ENCODE measurements at places on chromosomes 2 and 18.

GRCh38 chr2:136468799-136469369 lies 296.5 kb upstream of the THSD7B start:
- no peak for DNase-seq

GRCh38 chr2:205520311-205520710 lies 162.0 kb upstream of the NRP2 start:
- DNase-seq = no peak

DNA sequence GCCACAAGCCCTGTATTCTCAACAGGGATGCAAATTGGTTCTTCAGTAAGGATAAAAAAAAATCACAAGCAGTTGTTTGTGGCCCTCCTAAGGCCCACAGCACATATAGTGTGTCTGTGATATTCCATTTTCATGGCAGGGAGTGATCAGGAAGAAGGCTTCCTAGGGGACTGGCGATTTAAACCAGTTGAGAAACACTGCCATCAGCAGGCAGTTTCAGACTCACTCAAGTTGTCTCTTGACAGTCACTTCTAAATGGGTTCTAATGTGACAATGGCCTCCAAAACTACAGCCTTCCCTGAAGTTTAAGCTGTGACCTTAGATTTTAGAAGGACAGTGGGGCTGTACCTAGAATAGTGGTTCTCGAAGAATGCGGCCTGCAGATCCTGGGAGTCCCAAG lies 6.0 kb downstream of the CIAO1 start:
- no peak for DNase-seq

GRCh38 chr18:73214970-73215369 lies 347.2 kb upstream of the NETO1 start:
- no peak for DNase-seq

Measured in stimulated activated CD4-positive, alpha-beta T cell treated with anti-CD3 and anti-CD28 coated beads, Interleukin-2, amount 100 ng/mL, for 4 hours (primary cell).